ENCODE measurements at places on chromosomes 4 and X.

GRCh38 chr4:119841361-119841760 lies 212.8 kb upstream of the PDE5A start:
- DNase-seq = no peak

DNA sequence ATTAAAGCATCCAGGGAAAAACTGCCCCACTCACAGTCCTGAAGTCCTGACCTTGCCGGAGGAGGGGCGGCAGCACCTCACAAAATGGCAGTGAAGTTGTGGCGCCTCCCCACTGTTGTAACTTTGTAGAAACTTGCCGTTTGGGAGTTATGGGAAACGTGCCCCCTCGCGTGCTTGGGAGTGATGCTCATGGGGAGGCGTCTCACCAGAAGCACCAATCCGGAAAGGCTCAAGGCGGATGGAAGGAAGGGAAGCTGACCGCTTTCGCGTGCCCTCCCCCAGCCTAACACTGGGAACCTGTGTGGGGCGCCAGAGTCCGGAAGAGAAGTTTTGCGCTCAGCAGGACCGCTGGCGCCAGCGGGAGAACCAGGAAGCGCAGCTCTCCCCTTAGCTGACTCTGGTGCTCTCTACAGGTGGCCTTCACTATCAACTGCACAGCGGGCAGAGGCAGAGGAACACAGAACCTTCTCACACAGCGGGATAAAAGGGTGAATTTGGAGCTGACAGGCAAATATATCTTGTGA lies at the start of the genes CT45A10 and SAGE1:
TSS of gene CT45A10 (minus strand) at position 151 of the 524 bp plus-strand sequence. CDS start 8,100 bp downstream, outside the sequence.
TSS of gene SAGE1 (plus strand) at position 423 of the 524 bp plus-strand sequence. CDS start 2,527 bp downstream, outside the sequence.
- DNase-seq = no peak

- DNase-seq = no peak
These were observed 300.1 kb upstream of the SLC7A11 start for GRCh38 chr4:138542191-138542776.

GRCh38 chr4:123379392-123379791 lies 17.2 kb upstream of the SPRY1 start:
- no peak for DNase-seq

- DNase-seq = no peak
These were observed 22.8 kb upstream of the NAT8L start for GRCh38 chr4:2036327-2036726.

- no peak for DNase-seq
These were observed 103.4 kb downstream of the DDIT4L start for GRCh38 chr4:100086766-100087431.

DNA sequence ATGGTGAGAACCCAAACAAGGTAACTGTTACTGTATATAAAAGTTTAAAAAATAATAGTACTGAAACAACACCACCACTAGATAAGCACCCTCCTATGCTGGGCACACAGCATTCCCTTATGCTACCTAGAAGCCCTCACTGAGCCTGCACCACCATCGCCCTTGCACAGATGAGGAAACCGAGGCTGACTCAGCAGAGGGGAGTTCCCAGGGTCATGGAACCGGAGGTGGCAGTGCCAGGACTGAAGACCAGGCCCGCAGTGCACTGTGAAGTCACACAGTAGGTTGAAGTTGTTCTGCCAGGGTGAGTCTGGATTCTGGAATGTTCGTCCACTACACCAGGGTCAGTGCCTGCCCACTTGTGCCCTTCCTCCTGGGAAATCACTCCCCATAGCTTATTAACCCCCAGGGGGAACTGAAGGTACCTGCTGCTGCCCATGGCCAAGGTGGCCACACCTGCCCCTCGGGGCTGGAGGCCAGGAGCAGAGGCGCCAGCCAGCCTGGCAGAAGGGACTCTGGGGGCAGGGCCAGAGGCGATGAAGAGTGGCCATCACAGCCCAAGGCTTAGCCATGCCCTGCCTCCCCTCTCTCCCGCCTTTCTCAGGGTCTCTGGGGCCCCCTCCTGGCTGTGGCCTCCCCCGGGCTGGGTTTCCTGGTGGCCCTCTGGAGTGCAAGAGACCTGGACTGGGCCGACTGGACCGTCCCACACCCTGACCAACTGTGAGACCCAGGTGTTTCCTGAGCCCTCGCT lies 15.1 kb upstream of the ABLIM2 start:
- DNase-seq = no peak

- DNase-seq = peak; percentile 38
These were observed 101.9 kb downstream of the QRFPR start for GRCh38 chr4:121278811-121279368.

GRCh38 chr4:163191999-163192398 lies 25.3 kb upstream of the NAF1 start:
- no peak for DNase-seq

GRCh38 chrX:123322536-123322935 lies 138.5 kb downstream of the GRIA3 start:
- no peak for DNase-seq

GRCh38 chr4:177484613-177485021 lies 42.4 kb upstream of the AGA start:
- peak; percentile 87 for DNase-seq

- DNase-seq = no peak
These were observed 303.0 kb upstream of the PRPS2 start for GRCh38 chrX:12488220-12488619.

- no peak for DNase-seq
These were observed 263.7 kb downstream of the IL1RAPL1 start for GRCh38 chrX:28850955-28851354.

DNA sequence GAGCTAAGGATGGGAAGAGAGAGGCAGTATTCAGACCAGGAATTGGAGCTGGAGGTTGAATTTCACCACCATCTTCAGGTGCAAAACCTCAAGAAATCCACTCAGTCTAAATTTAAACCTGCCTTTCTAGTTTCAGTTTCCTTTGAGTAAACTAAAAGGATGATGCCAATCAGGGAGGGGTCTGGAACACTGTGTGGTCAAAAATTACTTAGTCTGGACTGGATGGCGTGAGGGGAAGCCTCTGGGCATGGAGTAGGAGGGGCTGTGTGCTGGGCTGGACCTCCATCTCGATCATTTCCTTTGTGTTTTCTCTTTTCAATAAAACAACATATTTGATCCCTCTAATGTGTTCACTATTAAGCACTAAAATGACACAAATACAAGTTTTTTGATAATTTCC lies 120.1 kb downstream of the GC start:
- DNase-seq = no peak

DNA sequence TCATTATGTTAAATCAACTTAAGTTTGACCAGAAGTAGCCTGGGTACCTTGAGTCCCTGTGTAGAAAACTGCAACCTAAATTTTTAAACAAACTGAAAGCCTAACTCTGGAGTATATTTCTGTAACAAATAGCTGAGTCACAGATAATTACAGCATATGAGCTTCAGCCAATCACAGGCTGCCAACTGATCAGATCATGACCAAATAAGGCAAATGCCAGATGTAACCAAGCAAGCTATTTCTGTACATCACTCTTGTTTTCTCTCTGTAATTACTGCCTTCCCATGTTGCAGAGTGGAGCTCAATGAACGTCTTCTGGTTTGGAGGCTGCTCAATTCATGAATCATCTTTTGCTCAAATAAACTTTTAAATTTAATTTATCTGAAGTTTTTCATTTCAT lies 980.9 kb upstream of the DIAPH2 start:
- DNase-seq = peak; percentile 15

- DNase-seq = no peak
These were observed 64.3 kb downstream of the TMEM131L start for GRCh38 chr4:153530284-153530999.

DNA sequence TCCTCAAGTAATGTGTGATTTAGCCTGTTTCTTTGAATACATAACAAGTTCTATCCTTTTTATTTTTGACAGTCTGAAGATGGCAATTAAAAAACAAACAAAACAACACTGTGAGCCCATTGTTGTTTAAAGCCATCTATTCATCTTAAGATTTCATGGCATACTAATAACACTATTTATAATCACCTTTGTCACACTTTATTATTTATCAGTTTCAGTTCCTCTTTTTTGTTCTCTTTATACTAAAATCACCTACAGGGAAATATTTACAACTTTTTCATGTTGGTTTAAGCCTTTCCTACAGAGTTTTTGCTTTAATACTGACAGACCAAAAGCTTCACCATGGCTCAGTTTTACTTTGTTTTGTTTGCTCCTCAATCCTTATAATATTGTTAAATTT lies 247.4 kb upstream of the CTSO start:
- DNase-seq = no peak

DNA sequence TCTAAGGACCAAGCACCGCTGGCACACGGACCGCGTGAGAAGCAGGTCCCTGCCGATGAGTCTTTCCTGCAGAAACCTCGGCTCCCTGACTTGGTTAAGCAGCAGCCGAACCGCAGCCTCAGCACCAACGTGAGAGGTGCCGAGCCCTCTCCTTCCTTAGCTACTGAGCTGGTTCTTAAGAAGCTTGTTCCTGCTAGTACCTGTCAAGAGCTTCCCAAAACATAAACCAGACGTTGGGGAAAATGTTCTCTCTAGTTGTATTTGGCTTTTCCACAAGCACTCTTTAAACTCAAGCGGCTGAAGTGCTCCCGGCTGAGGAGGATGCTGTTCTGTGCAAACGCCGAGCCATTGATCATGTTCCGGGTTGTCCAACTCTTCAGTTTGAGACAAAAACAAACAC lies 29.3 kb upstream of the TLR3 start:
- no peak for DNase-seq

Measured in astrocyte of the spinal cord (primary cell).